Vein endothelial cell (primary cell): ENCODE measurements at places on chromosomes 11 and 22. TPM values are rescaled to one million over a fixed set of nuclear protein-coding genes. Genes with fewer than 3 reads are reported as not detected.

Gene TMEM258
- 65.6 and 81.3 TPM in 2 replicates for total RNA-seq

Gene IGSF22
- total RNA-seq = not detected in 2 replicates

Gene CFAP300
- total RNA-seq = 0.33 and 0.57 TPM in 2 replicates

Gene POTEH
- total RNA-seq = not detected in 2 replicates

Gene CASP4
- total RNA-seq = 147 and 277 TPM in 2 replicates

Gene PPFIBP2
- total RNA-seq = 0.76 and 2.6 TPM in 2 replicates
